ENCODE measurements at places on chromosomes 5 and 9. TPM values are rescaled to one million over a fixed set of nuclear protein-coding genes. Genes with fewer than 3 reads are reported as not detected.

The PCDHGA12 gene
- 3.0 TPM for total RNA-seq

The PPP1R26 gene
- total RNA-seq, result 0.52 TPM

The CARD9 gene
- 1.7 TPM for total RNA-seq

The SPINK6 gene
- not detected for total RNA-seq

The IQGAP2 gene
- 50.2 TPM for total RNA-seq

The FOXD4 gene
- 2.2 TPM for total RNA-seq

The KCNV2 gene
- total RNA-seq, result not detected

The SLC36A3 gene
- not detected for total RNA-seq

The PLEKHG4B gene
- 0.31 TPM for total RNA-seq

The MARCHF11 gene
- total RNA-seq, result not detected

The CHSY3 gene
- not detected for total RNA-seq

The CDK9 gene
- total RNA-seq, result 123 TPM

The PCDHGC5 gene
- 5.4 TPM for total RNA-seq

The CRHBP gene
- 41.6 TPM for total RNA-seq

The MEIKIN gene
- not detected for total RNA-seq

The MRPL22 gene
- 91.8 TPM for total RNA-seq

The AGXT2 gene
- not detected for total RNA-seq

The EIF4E1B gene
- total RNA-seq, result 2.4 TPM

The C1QTNF2 gene
- not detected for total RNA-seq

Measured in OCI-LY7 (cell line).